ENCODE measurements at places on chromosomes 13 and 19. TPM values are rescaled to one million over a fixed set of nuclear protein-coding genes. Genes with fewer than 3 reads are reported as not detected.

LYPD3 gene
- total RNA-seq = 0.37 TPM

PAF1 gene
- 59.0 TPM for total RNA-seq

ZNF221 gene
- total RNA-seq = 5.1 TPM

MEX3D gene
- total RNA-seq = 21.1 TPM

ADAMTSL5 gene
- total RNA-seq = 1.4 TPM

TEX101 gene
- not detected for total RNA-seq

NCR1 gene
- not detected for total RNA-seq

DNA sequence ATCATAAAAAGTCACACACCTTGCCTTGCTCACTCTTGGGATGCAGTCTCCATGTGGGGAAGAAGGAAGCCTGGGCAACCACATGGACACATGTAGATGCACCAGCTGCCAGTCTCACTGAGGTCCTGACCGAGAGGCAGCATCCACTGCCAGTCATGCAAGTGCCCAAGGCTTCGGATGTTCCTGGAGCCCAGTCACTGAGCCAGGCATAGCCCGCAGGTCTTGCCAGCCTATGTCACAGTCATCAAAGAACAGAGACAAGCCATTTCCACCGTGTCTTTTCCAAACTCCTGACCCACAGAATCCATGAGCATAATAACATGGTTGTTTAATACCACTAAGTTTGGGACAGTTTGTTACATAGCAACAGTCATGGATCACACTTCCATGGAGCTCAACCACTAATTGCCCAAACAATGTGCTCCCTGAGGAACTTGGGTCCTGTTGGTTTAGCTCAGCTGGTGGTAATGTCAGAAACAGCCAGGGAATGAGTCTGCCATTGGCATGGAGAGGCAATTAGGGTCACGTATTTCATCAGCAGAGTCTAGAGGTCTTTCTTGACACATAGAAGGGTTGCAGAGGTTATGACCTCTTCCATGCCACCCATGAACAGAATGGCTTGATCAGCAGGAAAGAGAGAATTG, 21.5 kb downstream of the STARD13 start:
- no peak for DNase-seq

- peak; percentile 79 for DNase-seq
Observed at GRCh38 chr13:40063278-40063698, 407.8 kb downstream of the COG6 start.

- no peak for DNase-seq
Observed at GRCh38 chr19:34994643-34995541, 5.2 kb upstream of the GRAMD1A start.

DNA sequence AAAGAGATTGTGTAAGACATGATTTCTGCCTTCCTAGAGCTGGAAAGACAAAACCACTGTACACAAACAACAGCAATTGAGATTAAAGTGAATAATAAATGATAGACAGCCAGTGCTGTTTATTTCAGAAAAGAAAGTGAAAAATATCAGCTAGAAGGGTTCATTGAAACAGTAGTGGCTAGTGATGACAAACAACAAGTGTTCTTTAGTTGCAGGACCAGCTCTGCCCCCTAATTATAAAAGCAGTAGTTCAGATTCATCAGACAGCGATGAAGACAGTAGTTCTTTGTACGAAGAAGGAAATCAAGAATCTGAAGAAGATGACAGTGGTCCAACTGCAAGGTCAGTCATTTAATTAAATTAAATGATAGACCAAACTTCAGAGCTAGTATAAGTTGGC, 14.8 kb downstream of the GPALPP1 start:
- DNase-seq = no peak

DNA sequence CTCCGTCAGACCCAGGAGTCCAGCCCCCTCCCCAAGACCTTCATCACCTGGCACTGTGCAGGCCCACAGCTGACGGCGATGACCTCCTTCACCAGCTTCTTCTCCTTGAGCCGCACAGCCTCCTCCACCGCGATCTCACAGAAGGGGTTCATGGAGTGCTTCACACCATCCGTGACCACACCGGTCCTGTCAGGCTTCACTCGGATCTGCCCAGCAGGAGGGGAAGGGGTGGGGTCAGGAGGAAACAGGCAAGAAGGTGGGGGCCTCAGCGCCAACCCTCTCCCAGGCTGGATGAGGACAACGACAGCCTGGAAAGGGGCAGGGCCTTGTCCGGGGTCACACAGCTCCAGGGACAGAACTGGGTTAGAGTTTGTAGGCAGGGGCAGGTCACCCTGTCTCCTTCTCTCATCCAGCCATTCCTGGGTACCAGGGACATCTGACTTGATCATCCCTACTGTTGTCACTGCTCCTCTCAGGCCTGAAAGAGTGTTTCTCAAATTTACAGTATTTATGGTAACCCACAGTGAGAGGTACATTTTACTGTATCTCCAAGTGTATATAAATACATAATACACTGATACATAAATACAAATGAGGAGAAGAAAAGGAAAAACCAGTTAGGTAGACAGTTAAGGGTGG, 12.0 kb downstream of the ETFB start:
- no peak for DNase-seq

DNA sequence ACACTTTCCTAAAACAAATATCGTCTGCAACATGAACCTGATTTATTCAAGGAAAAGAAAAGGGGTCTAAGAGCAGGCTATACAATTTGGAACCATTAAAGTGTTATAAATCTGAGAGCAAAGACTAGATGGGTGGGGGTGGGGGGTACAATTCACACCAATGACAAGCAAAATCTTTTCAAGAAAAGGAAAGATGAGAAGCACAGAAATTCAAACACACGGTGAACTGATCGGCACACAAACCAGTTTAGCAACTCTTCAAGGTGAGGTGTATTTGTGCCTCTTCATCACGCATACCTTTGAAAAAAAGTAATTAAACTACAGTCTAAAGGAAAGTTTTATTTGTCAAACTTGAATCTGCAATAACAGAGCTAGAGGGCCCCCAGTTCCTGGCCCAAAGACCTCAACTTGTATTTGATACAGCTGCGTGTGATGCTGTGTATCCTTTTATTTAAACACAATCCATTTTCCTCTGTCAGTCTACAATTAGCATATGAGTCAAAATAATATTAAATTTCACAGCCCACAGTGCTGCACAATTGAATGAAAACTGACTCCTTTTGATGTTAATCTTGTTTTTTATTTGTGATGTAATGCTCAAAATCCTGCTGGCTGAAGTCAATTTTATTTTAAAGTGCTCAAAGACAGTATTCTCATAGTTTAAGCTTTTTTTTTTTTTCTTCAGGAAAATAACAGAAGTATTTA, 14.2 kb downstream of the EFNB2 start:
- no peak for DNase-seq

DNA sequence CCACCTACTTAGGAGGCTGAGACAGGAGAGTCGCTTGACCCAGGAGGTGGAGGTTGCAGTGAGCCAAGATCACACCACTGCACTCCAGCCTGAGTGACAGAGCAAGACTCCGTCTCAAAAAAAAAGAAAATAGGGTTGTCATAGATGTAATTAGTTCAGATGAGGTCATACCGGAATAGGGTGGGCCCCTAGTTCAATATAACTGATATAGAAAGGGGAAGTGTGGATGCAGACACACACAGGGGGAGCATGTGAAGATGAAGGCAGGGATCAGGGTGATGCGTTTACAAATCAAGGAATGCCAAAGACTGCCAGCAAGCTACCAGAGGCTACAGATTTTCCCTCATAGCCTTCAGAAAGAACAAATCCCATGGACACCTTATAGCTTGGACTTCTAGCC, 24.3 kb upstream of the EEF1AKMT1 start:
- no peak for DNase-seq

DNA sequence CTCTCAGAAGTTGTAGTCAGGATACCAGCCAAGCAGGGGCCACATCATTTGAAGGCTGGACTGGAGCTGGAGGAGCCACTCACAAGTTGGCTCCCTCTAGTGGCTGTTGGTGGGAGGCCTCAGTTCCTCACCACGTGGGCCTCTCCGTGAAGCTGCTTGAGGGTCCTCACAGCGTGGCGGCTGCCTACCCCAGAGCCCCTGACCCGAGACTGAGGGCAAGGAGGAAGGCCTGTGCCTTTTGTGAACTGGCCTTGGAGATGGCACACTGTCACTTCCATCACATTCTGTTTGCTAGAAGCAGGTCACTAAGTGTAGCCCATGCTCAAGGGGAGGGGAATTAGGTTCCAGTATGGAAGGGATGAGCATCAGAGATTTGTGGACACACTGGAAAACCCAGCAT, 14.6 kb downstream of the GNA11 start:
- peak; percentile 62 for DNase-seq

GRCh38 chr19:55336101-55336500, 3.6 kb upstream of the KMT5C start:
- DNase-seq = no peak

DNA sequence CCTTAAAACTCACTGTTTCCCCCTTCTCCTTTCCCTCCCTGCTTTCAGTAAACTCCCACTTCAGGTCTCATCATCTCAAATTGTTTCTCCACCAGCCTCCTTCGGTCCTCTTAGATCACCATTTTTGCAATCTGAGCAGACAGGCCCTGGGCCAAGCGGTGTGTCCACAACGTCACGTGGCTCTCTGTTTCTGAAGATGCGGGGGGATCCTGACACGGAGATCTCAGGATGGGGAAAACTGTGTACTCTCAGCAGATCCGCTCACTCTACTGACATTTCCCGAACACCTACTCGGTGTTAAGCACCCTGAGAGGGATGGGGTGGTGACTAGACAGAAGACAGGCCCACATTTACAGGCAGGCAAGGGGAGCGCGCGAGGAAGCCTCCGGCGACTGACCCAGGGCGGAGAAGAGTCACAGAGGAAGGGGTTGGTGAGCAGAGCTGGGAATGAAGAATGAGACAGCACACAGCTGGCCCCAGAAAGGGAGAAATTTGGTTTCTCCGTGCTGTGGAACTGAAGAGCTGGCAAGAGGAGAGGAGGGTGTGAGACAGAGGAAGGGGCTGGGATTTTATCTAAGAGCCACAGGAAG, 38.8 kb downstream of the SERP2 start:
- no peak for DNase-seq

GRCh38 chr13:66922444-66922843, 307.7 kb downstream of the PCDH9 start:
- DNase-seq = no peak

- DNase-seq = no peak
Observed at GRCh38 chr19:52226652-52227051, 36.8 kb downstream of the PPP2R1A start.
